ENCODE measurements at places on chromosomes 5 and 9. TPM values are rescaled to one million over a fixed set of nuclear protein-coding genes. Genes with fewer than 3 reads are reported as not detected.

DNA sequence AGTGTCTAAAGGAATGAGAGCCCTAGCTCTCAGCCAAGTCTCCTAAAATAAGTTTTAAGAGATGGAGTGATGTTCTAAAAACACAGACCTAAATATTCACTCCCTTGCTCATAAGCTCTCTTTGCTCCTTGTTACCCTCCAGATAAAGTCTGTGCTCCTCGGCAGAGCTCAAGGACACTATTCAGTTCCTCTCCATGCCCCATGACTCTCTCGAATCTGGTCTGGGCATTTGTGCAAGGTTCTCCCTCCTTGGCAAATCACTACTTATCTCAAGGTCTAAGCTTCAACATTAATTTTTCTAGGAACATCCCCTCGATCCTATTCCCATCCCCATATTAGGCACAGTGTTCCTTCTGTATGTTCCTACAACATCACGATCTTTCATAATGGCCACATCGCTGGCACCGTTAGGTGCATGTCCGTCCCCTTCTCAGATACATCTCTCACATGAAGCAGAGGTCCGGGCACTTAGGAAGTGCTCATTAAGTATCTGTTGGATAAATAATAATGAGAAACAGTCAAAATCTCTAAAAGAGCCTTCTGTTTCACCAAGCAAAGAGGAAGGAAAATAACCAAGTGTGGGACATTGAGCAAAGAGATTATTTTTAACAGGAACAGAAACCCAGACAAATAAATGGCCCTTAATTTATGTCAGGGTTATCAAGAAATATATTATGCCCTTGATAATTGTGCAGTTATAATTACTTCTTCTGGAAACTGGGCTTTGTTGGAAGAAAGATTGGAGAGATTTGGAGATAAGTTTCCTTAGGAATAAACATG lies 85.9 kb upstream of the HTR4 start:
- H3K4me1 ChIP-seq: peaks cover 10% of the 10 kb centered on the region
- H3K4me3 ChIP-seq: no peak overlapping the region
- no peaks in the 10 kb centered on the region for H3K27me3 ChIP-seq
- H3K36me3 ChIP-seq: no peaks in the 10 kb centered on the region

- no peak overlapping the region for H3K27ac ChIP-seq
- H3K36me3 ChIP-seq: no peaks in the 10 kb centered on the region
- no peaks in the 10 kb centered on the region for H3K27me3 ChIP-seq
- no peak overlapping the region for H3K4me3 ChIP-seq
Observed at GRCh38 chr9:37910271-37910670, 6.3 kb upstream of the SLC25A51 start.

The RBM22 gene
- 74.0 TPM for total RNA-seq

The SPINK6 gene
- not detected for total RNA-seq

The SLC46A2 gene
- not detected for total RNA-seq

Measured in activated B cell treated with CpG ODN at 0.5 μM for 24 hours (primary cell).